Muscle of back (tissue), 13 donors: ENCODE measurements at places on chromosomes 12 and 14. TPM values are rescaled to one million over a fixed set of nuclear protein-coding genes. Genes with fewer than 3 reads are reported as not detected.

The FITM1 gene
- polyA plus RNA-seq: 68.5 TPM

The CLECL1 gene
- 0.23 TPM for polyA plus RNA-seq

The SIVA1 gene
- 90.0 TPM for polyA plus RNA-seq

The GNPNAT1 gene
- 15.0 TPM for polyA plus RNA-seq

The SPTB gene
- polyA plus RNA-seq: 126 TPM

The SERPINA9 gene
- not detected for polyA plus RNA-seq

The DPY19L2 gene
- polyA plus RNA-seq: 7.4 TPM

The MARS1 gene
- polyA plus RNA-seq: 110 TPM

- no peak for DNase-seq
Observed at GRCh38 chr12:6551496-6552139, 4.2 kb downstream of the IFFO1 start.

- no peak for DNase-seq
Observed at GRCh38 chr14:104550340-104550860, 29.2 kb upstream of the C14orf180 start.

- DNase-seq: no peak
Observed at GRCh38 chr12:52524898-52525591, 4.9 kb upstream of the KRT5 start.

GRCh38 chr14:100466111-100466856 is 120.9 kb downstream of the BEGAIN start:
- no peak for DNase-seq

DNA sequence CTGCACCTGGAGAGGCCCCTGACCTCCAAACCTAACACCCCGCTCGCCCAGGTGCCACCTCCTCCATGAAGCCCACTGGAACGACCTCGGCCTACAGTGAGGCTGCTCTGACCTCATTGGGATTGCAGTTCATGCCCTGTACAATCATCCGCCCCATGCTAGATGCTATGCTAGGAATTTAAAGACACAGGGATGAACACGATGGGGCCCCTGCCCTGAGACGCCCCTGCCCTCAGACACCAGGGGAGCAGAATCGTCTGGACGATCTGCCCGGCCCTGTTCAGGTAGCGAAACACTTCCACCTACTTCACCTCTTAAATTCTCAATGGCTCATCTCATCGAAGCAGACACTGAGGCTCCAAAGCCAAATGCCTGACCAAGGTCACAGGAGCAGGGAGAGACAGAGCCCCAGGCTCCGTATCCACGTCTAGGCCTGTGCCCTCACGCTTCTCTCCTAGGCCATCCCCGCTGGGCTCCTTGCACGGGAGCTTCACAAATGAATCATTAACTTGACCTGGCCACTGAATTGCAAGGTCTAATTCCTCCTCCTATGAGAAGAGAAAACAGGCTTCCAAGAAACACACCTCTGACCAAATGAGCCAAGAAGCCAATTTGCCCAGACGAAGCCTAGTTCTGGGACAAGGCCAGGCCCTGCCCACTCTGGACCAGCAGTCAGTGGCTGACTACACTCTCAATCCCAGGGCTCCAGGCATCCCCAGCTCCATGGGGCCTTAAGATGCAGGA is 35.2 kb downstream of the SCARB1 start:
- DNase-seq: no peak

DNA sequence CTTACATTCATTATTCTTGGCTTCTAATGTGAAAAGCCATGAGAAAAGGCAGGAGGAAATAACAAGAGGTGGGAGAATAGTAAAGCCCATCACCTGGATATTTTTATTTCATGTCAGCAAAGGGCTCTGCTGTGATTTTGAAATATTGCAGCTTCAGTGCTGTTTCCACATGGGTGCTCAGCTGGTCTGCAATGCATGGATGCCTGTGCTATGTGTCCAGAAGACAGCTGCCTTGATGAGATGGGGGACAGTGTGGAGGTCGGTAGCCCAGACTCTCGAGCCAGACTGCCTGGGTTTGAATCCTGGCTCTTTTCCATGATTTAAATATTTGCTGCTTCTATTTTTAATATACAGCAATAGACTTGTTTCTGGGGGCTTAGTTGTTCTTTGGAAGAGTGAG is 477.5 kb upstream of the GARIN6 start:
- no peak for DNase-seq

- DNase-seq: no peak
Observed at GRCh38 chr12:2976581-2976996, 17.4 kb downstream of the TEAD4 start.

GRCh38 chr14:21026988-21027315 is 2.1 kb upstream of the NDRG2 start:
- DNase-seq: no peak

GRCh38 chr14:82359201-82359600 is 825.5 kb upstream of the SEL1L start:
- no peak for DNase-seq

DNA sequence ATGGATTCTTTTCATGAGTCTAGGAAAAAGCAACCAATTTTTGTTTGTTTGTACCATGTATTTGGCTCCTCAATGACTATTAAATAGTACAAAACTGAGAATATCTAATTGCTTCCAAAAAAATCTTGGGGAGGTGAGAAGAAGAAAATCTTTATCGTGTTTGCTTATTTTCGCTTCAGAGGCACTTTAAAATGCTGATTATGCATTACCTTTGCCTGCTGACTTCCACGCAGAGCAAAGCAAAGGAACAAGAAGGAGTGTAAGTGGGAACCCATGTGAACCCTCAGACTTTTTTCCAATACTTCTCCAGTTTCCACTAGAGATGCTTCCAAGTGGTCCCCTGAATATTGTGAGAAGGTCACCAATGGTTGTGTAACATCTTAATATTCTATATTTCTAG is 43.2 kb upstream of the STRN3 start:
- DNase-seq: no peak

GRCh38 chr12:47504775-47505446 is 200.9 kb downstream of the RPAP3 start:
- DNase-seq: peak; percentile 48

- DNase-seq: peak; percentile 69
Observed at GRCh38 chr14:90611936-90612335, 204.3 kb downstream of the TTC7B start.

DNA sequence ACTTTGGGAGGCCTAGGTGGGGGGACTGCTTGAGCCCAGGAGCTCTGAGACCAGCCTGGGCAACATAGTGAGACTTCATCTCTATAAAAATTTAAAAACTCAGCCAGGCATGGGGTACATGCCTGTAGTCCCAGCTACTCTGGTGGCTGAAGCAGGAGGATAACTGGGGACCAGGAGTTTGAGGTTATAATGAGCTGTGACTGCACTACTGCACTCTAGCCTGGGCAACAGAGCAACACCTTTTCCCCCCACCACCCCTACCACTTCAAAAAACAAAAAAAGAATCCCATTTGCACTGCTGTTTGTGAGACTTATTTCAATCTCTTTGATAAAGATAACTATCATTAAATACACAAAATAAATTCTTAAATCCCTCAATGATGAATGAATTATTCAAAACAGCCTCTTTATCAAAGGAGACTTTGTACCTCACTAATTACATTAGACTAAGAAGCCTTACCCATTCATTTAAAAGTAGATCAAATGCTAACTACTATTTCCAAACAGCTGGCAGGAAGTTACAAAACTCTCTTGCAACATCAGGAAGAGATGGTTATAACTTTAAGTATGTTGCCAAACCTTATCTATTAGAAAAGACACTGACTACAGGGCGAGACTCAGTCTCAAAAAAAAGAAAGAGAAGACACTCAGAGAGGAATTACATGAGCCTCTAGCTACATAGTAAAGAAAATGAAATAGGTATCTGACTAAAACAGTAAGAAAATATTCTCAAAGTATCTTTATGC is 14.7 kb downstream of the BLTP3B start:
- no peak for DNase-seq

- DNase-seq: no peak
Observed at GRCh38 chr12:42810006-42810405, 220.5 kb upstream of the PRICKLE1 start.

GRCh38 chr12:93796729-93797128 is 119.6 kb downstream of the CRADD start:
- DNase-seq: no peak
